ENCODE measurements at places on chromosomes 4 and X.
A peak's percentile ranks its signal among the peaks of the same experiment; 100 is the strongest.

DNA sequence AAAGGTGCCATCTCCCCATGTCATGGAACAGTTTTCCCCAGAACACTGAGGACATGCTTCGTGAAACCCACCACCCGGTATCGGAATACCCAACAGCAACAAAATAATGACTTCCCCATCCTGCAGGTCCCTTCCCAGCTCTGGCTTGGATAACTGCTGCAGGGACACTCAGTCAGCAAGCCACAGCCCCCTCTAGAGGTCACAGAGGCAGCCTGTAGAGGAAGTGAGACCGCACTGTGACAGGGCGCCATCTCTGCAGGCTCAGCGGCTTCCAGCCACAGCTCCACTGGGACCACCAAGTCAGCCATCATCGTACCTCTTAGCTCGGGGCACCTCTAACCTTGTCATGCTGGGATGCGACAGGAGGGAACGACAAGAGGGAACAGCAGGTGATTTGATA, 315.9 kb downstream of the LDB2 start:
- DNase-seq, result no peak

- DNase-seq, result no peak
Observed at GRCh38 chrX:30822764-30823163, 66.3 kb downstream of the TAB3 start.

DNA sequence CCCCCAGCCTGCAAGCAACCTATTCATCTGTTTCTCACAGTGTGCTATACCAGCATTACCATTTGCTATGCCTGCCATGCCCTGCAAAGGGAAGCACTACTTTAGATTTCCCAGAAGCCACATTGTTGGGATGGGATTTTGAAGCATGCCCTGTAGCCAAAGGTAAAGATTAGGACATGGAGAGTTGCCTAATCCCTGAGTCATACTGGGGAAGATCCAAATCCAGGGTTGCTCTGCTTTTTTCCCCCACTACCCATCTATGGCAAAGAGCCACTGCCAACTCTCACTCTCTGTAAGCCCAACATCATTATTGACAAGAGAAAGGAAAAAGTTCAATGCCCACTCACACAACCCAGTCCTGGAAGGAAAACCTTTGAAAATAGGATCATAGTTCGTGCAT, 36.7 kb upstream of the TMEM164 start:
- no peak for DNase-seq

- DNase-seq, result no peak
Observed at GRCh38 chrX:9033989-9034388, at the start of gene FAM9B. TSS of gene FAM9B (minus strand) at chrX:9034127. CDS start at chrX:9032986, 1,141 bp downstream.

- DNase-seq, result no peak
Observed at GRCh38 chrX:13835825-13836224, 18.9 kb upstream of the GPM6B start.

DNA sequence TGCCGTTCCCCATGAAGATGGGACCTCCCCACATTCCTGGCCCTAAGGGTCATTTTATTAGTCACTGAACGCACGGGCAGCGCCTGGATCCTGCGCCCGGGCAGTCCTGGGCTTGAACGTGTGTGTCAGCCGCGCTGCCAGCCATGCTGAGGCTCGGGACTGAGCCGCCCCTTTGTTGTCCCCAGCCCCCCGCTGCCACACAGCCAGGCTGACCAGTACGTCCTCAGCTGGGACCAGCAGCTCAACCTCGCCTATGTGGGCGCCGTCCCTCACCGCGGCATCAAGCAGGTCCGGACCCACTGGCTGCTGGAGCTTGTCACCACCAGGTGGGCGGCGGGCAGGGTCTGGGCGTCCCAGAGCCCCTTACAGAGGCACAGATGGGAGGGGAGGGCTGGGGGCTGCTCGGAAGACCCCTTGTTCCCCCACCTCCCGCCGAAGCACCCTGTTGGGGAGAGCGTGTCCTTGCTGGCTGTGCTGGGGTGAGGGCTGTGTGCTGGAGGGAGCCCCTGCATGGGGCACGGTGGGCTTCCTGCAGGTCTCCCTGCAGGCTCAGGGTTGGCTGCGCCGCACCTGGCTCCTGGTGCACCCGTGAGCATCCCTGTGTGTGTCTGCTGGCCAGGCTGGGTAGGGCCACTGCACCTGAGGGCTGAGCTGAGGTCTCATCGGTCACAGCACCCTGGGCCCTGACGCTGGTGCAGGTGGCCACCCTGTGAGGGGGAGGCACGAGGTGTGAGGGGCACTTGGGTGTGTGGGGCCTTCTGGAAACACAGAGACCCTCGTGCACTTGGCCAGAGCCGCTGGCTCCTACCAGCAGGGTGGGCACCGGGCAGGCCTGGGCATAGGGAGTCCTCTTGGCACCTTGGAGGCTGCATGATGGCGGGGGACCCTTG, 1.0 kb downstream of the IDUA start:
- DNase-seq, result no peak

GRCh38 chr4:54378461-54378860, 149.4 kb downstream of the PDGFRA start:
- DNase-seq, result no peak

DNA sequence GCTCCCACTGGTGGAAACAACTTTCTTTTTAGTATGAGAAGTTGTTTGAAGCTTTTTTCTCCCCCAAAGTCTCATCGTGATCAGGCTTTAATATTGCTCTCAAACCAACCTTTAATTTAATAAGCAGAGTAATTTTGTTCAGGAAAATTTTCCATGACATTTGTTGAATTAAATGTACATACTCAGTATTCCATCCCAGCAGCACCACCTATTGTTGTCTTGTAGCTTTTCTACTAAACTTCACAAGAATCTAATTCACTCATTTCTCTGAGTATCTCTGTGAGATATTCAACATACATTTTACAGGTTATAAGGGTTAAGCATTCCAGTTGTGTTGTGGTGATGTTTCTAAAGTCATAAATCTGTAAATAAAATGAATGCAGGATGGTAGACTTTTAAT, 218.3 kb upstream of the HAND2 start:
- DNase-seq, result no peak

DNA sequence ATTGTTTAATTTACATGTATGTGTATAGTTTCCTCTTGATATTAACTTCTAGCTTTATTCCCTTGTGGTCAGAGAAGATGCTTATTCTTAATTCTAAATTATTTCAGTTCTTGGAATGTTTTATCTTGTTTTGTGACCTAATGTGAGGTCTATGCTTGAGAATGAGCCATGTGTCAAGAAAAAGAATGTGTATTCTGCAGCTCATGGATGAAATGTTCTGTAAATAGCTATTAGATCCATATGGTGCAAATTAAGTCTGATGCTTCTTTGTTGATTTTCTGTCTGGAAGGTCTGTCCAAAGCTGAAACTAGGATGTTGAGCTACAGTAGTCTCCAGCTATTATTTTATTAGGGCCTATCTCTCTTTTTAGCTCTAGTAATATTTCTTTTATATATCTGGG, 187.3 kb upstream of the RASGEF1B start:
- DNase-seq, result no peak

DNA sequence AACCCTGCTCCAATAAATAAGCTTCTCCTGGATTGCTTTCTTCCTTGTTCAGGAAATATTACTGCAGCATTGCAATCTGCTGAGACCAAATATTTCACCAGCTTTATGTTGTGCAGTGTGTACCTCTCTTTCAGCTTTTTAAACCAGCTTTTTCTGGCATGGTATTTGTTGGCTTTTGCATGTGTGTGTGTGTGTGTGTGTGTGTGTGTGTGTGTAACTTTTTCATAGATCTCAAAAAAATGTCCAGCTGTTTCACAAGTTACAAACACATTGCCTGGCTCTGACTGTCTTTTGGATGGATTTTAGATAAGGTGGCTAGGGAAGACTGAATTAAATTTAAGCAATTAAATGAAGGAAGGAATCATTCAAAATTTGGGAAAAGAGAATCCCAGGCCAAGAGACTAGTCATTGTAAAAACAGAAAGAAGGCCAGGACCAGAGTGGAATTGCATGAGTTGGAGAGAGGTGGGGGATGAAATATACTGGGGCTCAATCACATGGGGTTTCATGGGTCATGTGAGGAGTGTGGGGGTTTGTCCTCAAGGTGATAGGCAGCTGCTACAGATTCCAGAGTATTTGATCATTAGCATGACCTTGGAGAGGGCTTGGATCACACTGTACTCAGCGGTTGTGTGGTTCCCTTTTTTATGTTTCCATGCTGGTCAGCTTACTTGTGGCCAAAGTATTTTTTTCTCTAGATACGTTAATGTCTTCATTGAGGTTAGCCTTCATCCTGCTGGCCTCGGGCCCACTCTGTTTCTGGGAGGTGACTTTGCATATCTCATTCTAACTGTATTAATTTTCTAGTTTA, 357.7 kb upstream of the BOD1L1 start:
- DNase-seq, result no peak

DNA sequence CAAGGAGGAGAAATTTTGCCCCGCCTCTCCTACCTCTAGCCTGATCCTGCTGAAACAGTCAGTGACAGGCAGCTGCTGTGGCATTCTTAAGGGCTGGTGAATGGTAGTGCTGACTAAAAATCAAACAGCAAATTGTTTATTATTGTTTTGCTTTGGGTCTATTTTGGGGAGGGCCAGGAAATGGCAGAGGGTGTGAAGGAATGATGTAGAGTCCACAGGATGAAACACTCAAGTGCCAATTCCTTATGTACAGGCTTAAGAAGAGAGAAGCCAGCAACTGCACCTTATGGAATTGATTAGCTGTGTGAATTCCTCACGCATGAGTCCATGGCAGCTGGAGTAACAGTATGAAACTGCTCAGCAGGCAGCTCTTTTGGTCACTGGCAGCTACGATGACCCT, 39.7 kb downstream of the VEGFC start:
- DNase-seq, result no peak

- no peak for DNase-seq
Observed at GRCh38 chrX:124338733-124339514, 6.5 kb downstream of the TEX13D start.

- no peak for DNase-seq
Observed at GRCh38 chr4:38235354-38235753, 275.2 kb downstream of the PTTG2 start.

DNA sequence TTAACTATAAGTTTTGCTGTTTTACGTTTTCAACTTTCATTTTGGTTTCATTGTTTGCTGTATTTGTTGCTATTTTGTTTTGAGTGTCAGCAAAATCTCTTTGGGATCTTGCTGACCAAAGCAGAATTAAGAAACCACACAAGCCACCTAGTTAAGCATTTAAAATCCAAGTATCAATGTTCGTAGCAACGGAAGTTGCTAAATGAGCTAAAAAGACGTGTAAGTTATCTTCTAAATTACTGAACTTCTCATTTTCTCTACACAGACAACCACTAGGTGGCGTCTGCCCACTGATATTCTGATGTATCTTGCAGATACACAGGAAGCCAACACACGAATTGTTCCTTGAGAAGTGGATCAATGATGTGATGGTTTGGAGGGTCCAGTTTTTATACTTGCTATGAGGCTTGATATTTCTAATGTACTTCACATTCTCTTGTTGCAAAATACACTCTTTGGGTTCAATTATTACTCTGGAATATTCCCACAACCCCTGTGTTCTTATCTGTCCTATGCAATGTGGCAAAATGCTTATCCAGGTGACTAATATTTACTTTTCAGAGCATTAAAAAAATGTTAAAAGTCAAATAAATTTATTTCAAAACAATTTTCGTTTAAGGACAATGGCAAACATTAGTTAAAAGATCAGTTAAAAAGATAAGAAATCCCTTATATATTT, 250.5 kb downstream of the TECRL start:
- peak; percentile 64 for DNase-seq

- peak; percentile 62 for DNase-seq
Observed at GRCh38 chr4:87150498-87151261, 69.7 kb downstream of the KLHL8 start.

- DNase-seq, result no peak
Observed at GRCh38 chr4:72969976-72970375, 99.5 kb downstream of the COX18 start.

DNA sequence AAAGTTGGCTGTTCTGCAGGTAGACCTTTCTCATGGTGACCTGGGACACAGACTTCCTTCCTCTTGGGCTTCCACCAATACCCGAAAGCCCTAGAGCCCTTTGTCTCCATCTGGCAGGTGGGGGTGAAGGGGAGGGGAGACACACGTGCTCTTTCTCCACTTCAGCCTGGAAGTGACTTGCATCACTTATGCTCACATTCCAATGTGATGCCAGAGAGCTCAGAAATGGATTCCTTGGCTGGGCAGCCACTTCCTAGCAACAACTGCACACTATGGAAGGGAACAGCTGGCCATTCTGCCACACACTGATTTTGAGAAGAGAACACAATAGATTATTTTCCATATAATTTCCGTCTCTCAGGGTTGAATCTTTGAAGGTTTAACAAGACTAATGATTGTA, 36.3 kb downstream of the C4orf51 start:
- DNase-seq, result no peak

DNA sequence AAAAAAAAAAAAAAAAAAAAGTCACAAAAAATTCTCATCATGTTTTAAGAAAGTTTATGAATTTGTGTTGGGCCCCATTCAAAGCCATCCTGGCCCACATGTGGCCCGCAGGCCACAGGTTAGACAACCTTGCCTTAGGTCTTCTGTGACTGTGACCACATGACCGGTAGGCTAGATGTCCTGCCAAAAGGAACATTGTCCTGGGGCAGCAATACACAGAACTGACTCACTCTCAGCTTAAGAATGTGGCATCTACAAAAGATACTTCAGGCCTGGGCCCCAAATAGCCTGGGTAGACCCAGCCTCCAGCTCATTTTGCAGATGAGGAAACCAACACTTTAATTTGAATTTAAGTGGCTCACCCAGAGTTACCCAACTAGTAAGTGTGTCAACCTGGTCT, 10.0 kb downstream of the AWAT2 start:
- no peak for DNase-seq
